Thoracic aorta (tissue), 2 donors: ENCODE measurements at places on chromosomes 6 and 20.

DNA sequence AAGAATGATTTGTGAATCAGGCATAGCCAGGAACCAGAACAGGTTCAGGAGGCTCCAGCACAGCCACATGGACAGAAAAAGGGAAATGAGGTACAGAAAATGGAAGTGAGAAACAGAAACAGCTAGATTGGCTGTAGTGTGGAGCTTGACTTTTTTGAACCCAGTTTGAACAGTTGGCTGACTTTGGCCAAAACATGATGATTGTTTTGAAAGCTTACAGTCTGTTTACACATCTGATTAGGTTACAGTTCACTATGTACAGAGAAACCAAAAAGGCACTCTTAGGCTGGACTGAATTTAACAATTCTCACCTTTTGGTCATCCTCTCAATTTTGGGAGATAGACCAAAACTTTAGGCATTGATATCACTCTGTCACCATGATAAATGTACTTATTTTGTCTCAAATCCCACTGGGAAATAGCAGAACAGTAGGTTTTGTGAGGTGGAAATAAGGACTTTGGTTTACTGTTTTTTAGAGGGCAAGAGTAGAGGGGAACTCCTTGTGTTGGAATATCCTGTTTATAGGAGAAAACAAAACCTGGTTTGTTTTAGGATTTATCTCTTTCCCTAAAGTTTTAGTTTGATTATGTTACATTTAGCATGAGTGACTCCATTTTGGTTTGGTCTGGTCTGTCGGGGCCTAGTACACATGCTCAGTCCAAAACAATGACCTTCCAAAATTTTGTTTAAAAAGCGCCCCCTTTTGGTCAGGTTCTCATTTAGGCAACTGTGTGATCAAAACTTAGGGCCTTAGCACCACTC lies 123.1 kb downstream of the OLIG3 start:
- H3K27me3 ChIP-seq = no peaks in the 10 kb centered on the region
- H3K27ac ChIP-seq = no peak overlapping the region
- H3K4me3 ChIP-seq = no peak overlapping the region
- H3K36me3 ChIP-seq = no peaks in the 10 kb centered on the region
- H3K4me1 ChIP-seq = no peaks in the 10 kb centered on the region

- H3K4me3 ChIP-seq = no peak overlapping the region
- DNase-seq = no peak
- peaks cover 88% of the 10 kb centered on the region for H3K4me1 ChIP-seq
- no peak overlapping the region for H3K27ac ChIP-seq
Measured at GRCh38 chr20:46084805-46085178, 5.0 kb downstream of the NCOA5 start.

DNA sequence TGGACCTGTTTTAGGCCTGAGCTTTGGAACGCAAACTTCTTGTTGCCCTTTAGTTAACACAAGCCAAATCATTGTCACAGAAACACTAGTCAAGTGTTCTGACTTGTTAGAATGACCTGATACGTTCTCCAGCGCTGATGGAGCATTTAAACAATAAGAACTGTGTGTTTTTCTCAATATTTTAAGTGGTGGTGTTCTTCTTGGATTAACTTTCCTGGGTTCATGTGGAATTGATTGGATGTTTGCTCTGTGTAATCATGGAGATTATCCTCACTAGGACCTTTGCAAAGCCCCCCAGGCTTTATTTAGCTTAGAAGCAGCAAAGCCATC lies 1.6 kb downstream of the LRRC1 start:
- no peaks in the 10 kb centered on the region for H3K36me3 ChIP-seq
- H3K27ac ChIP-seq = peak overlapping the region; percentile 80
- peak overlapping the region; percentile 90 for H3K4me3 ChIP-seq
- H3K4me1 ChIP-seq = peaks cover 31% of the 10 kb centered on the region
- DNase-seq = no peak

DNA sequence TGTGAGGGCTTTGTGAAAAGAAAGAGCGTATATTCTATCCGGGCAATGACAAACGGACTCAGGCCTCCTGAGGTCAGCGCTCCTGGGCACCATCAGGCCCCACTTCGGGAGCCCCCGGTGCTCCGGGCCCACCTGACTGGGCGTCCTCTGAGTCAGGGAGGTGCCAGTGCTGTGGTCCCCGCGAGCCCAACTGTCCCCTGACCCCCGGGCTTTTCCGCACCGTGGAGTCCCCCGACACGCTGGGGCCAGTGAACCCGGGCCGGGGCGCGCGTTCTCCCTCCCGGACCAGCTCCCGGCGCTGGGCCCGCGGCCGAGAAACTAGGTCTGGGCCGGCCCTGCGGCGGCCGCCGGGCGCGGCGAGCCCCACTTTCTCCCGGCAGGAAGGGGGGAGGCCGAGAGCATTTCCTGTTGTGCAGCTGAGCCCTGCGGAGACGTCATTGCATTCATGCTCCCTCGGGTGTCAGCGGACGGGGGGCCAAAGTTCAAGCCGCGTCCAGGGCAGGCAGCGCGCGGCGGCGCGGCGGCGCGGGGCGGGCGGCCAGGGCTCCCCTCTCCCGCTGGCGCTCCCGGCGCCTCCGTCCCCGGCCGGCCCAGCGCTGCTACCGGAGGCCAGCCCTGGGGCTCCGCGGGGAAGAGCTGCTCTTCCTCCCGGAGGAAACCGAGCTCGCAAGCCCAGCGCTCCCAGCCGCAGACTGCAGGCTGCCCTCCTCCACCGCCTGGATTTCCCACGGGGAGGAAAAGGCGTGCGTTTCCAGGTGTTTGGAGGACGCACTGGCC lies 18.3 kb downstream of the HIVEP2 start:
- peak overlapping the region; percentile 74 for H3K27ac ChIP-seq
- no peaks in the 10 kb centered on the region for H3K27me3 ChIP-seq
- H3K4me1 ChIP-seq = peaks cover 17% of the 10 kb centered on the region
- H3K4me3 ChIP-seq = peak overlapping the region; percentile 74
- DNase-seq = no peak

GRCh38 chr6:105994591-105995390 lies 91.3 kb upstream of the PRDM1 start:
- DNase-seq = no peak
- H3K27me3 ChIP-seq = peaks cover 21% of the 10 kb centered on the region
- no peaks in the 10 kb centered on the region for H3K36me3 ChIP-seq
- peak overlapping the region; percentile 36 for H3K27ac ChIP-seq
- peaks cover 36% of the 10 kb centered on the region for H3K4me1 ChIP-seq

DNA sequence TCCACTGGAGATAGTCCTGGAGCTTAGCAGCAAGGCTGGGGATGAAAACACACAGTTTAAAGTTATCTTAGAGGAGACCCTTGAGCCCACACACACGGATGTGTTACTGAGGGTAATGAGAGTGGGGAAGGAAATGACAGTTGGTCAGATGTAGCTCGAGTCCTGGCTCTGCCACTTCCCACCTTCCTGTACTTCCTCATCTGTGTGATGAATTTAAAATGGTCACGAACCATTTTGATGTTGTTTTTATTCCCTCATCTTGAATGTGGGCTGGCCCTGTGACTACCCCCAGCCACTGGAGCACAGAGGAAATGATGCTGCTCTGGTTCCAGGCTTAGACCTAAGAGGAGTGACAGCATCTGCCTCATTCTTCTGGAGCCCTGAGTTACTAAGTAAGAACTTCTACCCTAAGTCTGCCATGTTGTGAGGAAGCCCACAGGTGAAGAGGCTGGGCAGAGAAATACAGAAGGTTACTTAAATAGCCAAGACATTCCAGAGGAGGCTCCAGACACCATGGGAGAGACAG lies 141.2 kb downstream of the NRN1 start:
- no peak overlapping the region for H3K4me3 ChIP-seq
- H3K27me3 ChIP-seq = no peaks in the 10 kb centered on the region
- DNase-seq = no peak
- no peak overlapping the region for H3K27ac ChIP-seq
- H3K36me3 ChIP-seq = no peaks in the 10 kb centered on the region
- no peaks in the 10 kb centered on the region for H3K4me1 ChIP-seq

GRCh38 chr20:20892328-20892727 lies 179.9 kb upstream of the RALGAPA2 start:
- no peaks in the 10 kb centered on the region for H3K27me3 ChIP-seq
- H3K4me1 ChIP-seq = no peaks in the 10 kb centered on the region
- H3K4me3 ChIP-seq = no peak overlapping the region
- H3K36me3 ChIP-seq = no peaks in the 10 kb centered on the region
- no peak for DNase-seq
- H3K27ac ChIP-seq = no peak overlapping the region

DNA sequence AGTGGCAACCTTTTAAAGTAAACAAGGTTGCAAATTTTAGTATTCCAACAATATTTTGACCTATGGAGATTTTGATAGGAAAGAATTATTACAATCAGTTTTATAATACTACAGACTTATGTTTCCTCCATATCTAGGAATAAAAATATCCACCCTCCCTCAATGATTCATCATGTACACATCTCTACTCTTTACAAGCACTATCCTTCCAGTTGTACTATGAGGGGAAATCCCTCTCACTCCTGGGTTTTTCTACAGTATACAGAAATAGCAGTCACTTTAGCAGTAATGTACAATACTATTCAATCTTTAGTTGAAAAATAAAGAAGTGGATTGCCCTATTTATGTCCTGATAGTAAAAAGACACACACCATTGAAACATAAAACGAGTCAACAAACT lies 46.3 kb upstream of the SCML4 start:
- no peaks in the 10 kb centered on the region for H3K36me3 ChIP-seq
- no peak for DNase-seq
- H3K4me3 ChIP-seq = no peak overlapping the region
- no peak overlapping the region for H3K27ac ChIP-seq
- H3K4me1 ChIP-seq = no peaks in the 10 kb centered on the region

DNA sequence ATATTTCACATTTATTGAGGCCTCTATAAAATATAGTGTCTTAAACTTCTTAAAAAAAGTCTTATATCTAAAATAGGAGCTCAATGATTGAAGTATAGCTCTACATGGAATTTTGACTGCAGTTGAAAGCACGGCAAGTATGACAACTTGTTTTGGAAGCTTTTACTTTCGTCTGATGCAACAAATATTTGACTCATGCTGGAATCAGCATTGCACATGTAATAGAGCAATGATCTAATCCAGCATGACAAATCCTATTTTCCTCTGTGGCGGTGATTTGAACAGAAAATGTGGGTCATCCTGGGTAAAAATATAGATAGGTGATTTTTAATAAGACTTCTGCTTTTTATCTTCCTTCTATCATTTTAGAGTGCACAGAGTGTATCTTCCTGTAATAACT lies 111.6 kb downstream of the TINAG start:
- H3K27me3 ChIP-seq = no peaks in the 10 kb centered on the region
- H3K36me3 ChIP-seq = no peaks in the 10 kb centered on the region
- H3K27ac ChIP-seq = no peak overlapping the region
- H3K4me1 ChIP-seq = peaks cover 3% of the 10 kb centered on the region

DNA sequence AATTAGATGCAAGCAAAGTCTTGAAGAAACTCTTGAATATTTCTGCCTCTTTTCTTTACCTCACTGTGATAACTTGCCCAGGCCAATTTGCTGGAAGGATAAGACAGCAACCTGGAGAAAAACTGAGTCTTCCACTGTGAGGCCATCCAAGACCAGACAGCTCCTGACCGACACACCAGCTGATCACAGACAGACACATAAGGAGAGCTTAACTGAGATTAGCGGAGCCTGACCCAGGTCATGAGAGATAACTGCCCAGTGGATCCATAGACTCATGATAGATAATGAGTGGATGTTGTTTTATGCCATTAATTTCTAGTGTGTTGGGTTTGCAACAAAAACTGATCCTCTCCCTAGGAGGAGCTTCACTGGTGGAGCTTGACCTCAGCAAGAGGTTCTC lies 64.4 kb upstream of the NOX3 start:
- DNase-seq = no peak
- H3K27ac ChIP-seq = no peak overlapping the region
- no peaks in the 10 kb centered on the region for H3K36me3 ChIP-seq
- no peaks in the 10 kb centered on the region for H3K4me1 ChIP-seq
- H3K4me3 ChIP-seq = no peak overlapping the region

GRCh38 chr6:105318660-105319059 lies 84.2 kb downstream of the PREP start:
- no peak overlapping the region for H3K4me3 ChIP-seq
- H3K4me1 ChIP-seq = no peaks in the 10 kb centered on the region
- H3K27me3 ChIP-seq = no peaks in the 10 kb centered on the region
- H3K36me3 ChIP-seq = peaks cover 6% of the 10 kb centered on the region

DNA sequence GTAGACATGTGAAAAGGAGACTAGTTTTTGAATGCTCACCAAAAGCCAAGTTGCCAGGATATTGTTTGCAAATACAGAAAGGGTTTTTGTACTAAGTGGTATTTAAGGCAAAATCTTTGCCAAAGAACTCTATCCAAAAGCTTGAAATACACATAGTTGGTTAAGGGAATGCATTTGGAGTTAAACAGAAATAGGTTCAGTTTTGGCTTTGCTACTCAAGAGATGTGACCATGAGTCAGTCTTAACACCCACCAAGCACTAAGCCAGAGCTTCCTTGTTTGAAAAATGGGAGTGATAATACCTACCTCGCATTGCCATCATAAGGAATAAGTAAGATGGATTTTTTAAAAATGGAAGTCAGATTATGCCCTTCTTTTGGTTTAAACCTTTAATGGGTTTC lies 191.7 kb upstream of the LAMP5 start:
- H3K4me3 ChIP-seq = no peak overlapping the region
- no peak for DNase-seq
- H3K4me1 ChIP-seq = no peaks in the 10 kb centered on the region

- H3K4me3 ChIP-seq = no peak overlapping the region
- no peak overlapping the region for H3K27ac ChIP-seq
- no peak for DNase-seq
- H3K27me3 ChIP-seq = no peaks in the 10 kb centered on the region
- no peaks in the 10 kb centered on the region for H3K4me1 ChIP-seq
Measured at GRCh38 chr6:124869416-124869815, 92.8 kb upstream of the RNF217 start.

- H3K27ac ChIP-seq = no peak overlapping the region
- H3K4me3 ChIP-seq = no peak overlapping the region
- DNase-seq = no peak
- no peaks in the 10 kb centered on the region for H3K4me1 ChIP-seq
Measured at GRCh38 chr6:150177952-150178520, 35.2 kb downstream of the PPP1R14C start.

- H3K27me3 ChIP-seq = no peaks in the 10 kb centered on the region
- H3K4me1 ChIP-seq = no peaks in the 10 kb centered on the region
- no peak overlapping the region for H3K27ac ChIP-seq
- H3K36me3 ChIP-seq = no peaks in the 10 kb centered on the region
- H3K4me3 ChIP-seq = no peak overlapping the region
- no peak for DNase-seq
Measured at GRCh38 chr6:14975471-14975817, 270.4 kb upstream of the JARID2 start.

- no peaks in the 10 kb centered on the region for H3K27me3 ChIP-seq
- H3K27ac ChIP-seq = no peak overlapping the region
- H3K4me1 ChIP-seq = no peaks in the 10 kb centered on the region
- H3K36me3 ChIP-seq = no peaks in the 10 kb centered on the region
- no peak overlapping the region for H3K4me3 ChIP-seq
- DNase-seq = no peak
Measured at GRCh38 chr6:152734630-152735029, 16.0 kb upstream of the VIP start.

- no peak for DNase-seq
- H3K27ac ChIP-seq = no peak overlapping the region
- no peaks in the 10 kb centered on the region for H3K36me3 ChIP-seq
- no peaks in the 10 kb centered on the region for H3K27me3 ChIP-seq
- H3K4me1 ChIP-seq = no peaks in the 10 kb centered on the region
- no peak overlapping the region for H3K4me3 ChIP-seq
Measured at GRCh38 chr6:87738744-87739143, 36.7 kb upstream of the AKIRIN2 start.

GRCh38 chr6:105121981-105122380 lies 57.8 kb downstream of the POPDC3 start:
- DNase-seq = no peak
- H3K36me3 ChIP-seq = peaks cover 4% of the 10 kb centered on the region
- no peaks in the 10 kb centered on the region for H3K4me1 ChIP-seq
